Fibroblast of mammary gland (primary cell): ENCODE measurements at places on chromosomes 1 and 21.

- DNase-seq: no peak
These were observed 50.6 kb downstream of the BEND5 start for GRCh38 chr1:48726139-48726538.

GRCh38 chr1:29676496-29676895, 440.2 kb downstream of the PTPRU start:
- DNase-seq: no peak

DNA sequence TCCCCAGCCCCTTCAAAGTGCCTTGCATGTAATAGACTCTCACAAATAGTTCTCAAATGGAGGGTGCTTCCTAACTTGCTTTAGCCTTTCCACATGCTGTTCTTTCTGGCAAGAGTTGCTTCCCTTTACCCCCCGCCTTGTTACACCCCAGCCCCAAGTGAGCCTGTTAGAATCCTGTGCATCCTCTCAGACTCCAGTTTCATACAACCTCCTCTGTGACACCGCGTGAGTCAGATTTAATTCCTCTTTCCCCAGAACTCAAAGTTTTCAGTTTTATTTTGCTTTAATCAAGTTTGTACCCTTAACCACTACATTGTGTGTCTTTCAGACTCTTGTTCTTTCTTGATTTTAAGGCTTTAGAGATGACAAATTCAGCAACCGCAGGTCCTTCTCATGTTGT, 234.5 kb upstream of the HOOK1 start:
- DNase-seq: no peak

GRCh38 chr1:34787461-34788420, 5.1 kb upstream of the GJA4 start:
- DNase-seq: peak; percentile 18

GRCh38 chr1:172004671-172005070, 163.4 kb downstream of the DNM3 start:
- DNase-seq: no peak

DNA sequence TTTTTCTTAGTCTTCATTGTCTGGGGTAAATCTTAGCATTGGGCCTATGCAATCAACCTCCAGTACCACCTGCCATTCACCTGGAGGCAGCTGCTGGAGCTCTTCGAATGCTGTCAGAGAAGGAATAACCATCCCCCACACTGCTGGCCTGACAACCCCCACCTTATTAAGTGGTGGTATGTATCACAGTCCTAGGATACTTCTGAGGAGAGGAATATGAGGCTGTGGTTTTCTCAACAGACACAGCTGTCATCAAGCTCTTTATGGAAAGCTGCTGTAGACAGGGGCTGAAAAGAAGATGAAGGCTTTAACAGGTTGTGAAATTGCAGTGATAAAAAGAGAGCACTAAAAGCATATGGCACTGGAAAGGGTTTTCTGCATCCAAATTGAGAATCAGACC, 61.7 kb downstream of the TSEN15 start:
- no peak for DNase-seq

DNA sequence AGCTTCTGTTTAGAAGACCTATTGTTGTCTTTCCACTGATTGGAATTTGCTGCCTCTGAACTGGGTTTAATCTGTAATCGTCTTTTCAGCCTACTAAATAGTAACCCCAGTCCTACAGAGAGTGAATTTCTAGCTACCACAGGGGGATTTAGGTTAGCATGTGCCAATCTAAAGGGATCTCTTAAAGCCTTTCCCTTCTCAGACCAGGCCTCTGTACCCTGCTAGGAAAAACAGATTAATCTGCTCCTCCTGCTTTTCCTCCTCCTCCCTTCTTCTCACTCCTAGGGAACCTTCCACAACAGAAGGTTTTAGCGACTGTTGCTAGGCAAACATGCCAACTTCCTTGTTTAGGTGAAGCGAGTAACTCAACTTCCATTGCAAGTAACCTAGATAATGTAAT, 1.3 kb upstream of the RC3H1 start:
- no peak for DNase-seq

GRCh38 chr1:164578479-164579200, 19.7 kb downstream of the PBX1 start:
- DNase-seq: no peak

DNA sequence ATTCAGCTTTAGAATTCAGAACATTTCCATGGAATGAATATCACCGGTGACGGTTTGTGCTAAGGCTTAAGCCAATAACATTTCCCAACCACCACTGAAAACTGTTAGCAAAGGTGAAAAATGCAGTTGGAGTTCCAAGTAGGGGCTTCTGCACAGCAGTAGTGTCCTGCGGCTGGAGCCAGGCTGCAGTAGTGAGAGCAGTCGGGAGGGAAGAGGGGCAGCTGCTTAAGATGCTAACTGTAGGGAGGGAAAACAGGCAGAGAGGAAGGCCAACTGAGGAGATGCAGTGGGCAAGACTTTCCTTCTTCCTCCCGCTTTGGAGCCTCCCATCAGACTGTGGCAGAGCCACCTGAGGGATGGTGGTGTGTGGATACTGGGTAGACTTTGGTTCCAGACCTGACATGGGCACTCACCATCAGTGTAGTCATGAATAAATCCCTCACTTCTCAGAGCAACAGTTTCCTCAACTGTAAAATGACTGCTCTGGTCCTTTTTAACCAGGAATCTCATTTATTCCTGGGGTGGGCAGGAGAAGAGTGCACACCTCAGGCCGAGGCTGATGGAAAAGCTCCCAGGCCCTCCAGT, 3.2 kb downstream of the F3 start:
- DNase-seq: no peak

DNA sequence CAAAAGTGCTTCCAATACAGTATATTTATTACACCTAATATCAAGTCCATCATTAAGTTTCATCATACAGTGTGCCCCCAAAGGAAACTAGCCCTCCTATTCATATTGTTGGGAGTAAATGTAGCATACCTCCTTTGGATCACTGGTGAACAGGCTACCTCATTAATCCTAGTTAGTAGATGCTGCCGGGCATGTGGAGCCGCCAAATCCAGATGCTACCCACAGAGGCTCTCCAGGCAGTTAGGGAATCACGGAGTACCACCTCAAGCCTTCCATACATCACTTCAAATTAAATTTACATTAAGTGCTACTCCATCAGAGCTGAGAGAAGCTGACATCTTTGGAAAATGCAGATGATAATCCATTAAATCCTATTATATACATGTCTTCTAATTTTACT, 121.7 kb upstream of the FOXD3 start:
- DNase-seq: no peak

DNA sequence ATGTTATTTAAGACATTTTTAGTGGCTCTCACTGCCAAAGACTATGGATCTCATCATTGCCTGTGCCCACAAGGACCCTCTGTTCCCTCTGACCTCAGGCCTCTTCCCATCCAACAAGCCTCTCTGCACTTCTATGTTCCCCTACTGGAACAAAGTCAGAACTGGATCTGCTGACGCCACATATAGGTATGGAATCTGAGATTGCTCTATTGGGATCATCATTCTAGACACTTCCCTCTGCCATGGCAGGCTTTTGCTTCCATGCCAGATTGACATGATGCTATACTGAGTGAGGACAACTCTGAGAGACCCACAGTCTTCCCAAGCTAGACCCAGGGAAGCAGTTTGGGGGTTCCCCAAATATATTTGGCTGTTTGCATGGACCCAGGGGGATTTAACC, 76.0 kb upstream of the ZNF648 start:
- no peak for DNase-seq

- DNase-seq: no peak
These were observed 161.0 kb upstream of the KAZN start for GRCh38 chr1:14437417-14437918.

- DNase-seq: peak; percentile 44
These were observed 1.9 kb downstream of the TMEM53 start for GRCh38 chr1:44672254-44672955.

GRCh38 chr1:236742421-236743160, 52.5 kb upstream of the MTR start:
- no peak for DNase-seq

- DNase-seq: no peak
These were observed 22.4 kb upstream of the RCOR3 start for GRCh38 chr1:211236633-211237320.

GRCh38 chr1:99266726-99267125, 2.4 kb downstream of the PLPPR4 start:
- peak; percentile 71 for DNase-seq

DNA sequence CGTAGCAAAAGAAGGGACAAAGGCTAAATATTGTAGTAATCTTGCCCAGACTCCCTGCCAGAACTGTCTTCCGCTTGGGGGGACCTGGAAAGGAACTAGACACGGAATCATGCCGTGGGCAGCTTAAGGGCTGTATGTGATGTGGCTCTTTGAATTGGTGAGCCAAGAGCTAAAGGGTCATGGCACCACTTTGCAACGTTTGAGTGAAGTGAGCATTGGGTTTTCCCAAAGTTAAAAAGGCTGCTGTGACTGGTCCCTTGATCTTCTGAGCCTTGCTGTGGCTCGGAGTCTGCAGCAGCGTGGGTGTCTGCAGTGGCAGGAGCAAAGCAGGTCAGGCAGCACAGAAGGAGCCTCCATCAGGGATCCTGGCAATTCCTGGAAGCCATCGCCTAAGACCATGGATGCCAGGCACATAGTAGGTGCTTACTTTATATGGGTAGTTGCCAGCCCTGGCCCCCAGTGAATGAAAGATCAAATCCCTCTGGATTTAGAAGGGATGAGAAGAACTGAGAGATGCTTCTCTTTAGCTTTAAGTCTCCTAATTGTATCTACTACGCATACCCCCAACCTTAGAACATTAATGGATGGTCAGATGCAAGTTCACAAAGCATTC, 1.8 kb downstream of the SMYD2 start:
- DNase-seq: no peak

DNA sequence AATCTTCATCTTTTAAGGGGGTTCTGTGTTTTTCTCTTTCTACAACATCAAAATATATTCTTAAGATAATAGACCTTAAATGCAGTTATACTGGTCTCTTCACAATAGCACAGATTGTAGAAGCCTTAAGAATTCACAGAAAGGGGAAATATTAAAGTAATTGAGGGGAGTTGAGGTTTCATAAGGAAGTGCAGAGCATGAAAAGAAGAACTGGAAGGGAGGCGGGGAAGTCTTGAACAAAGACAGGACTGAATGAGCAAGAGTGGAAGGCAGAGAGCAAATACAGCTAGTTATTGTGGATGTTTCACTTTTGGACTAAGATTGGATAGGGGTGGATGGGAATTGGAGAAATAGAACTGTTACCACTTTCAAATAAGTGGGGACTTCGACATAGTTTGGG, 67.7 kb downstream of the PTGER3 start:
- no peak for DNase-seq

- DNase-seq: no peak
These were observed 8.7 kb downstream of the LDLRAD2 start for GRCh38 chr1:21820597-21821232.

DNA sequence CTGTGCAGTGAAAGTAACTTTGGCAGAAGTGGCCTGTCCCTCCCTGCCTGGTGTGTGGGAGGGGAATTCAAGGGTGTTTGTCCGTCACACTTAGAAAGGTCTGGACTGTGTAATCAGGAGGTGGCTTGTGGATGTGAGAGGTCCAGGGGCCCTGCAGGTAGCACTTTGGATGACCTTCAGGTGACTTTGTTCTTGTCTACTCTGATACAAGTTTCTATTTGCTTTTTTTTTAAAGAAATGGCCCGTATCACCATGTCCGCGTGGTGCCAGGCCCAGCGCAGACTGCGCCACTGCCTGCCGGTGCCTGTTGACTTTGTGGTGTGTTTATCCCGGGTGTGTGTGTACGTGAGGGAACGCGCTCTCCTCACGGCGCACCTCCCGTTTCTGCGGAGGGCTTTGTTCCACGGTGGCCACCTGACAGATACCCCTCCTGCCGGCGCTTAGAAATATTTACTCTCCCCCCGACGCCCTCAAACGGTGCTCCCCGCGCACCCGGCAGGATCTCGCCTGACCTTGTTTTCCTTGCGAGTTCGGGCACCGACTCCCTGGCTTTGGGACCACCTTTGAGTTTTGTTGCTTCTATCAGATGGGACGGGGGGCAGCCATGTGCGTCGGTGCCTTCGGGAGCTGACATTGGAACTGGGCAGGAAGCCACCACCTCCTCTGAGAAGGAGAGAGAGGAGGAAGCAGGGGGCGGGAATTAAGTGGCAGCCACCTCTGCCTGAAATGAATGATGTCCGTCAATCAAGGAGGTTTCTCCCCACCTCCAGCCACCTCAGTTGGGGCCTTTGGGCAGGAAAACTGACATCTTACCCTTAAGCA, 119.4 kb downstream of the PRDM16 start:
- no peak for DNase-seq

- no peak for DNase-seq
These were observed 64.9 kb downstream of the EVA1C start for GRCh38 chr21:32477424-32477745.

- no peak for DNase-seq
These were observed 23.9 kb upstream of the SAMD11 start for GRCh38 chr1:899636-900317.

DNA sequence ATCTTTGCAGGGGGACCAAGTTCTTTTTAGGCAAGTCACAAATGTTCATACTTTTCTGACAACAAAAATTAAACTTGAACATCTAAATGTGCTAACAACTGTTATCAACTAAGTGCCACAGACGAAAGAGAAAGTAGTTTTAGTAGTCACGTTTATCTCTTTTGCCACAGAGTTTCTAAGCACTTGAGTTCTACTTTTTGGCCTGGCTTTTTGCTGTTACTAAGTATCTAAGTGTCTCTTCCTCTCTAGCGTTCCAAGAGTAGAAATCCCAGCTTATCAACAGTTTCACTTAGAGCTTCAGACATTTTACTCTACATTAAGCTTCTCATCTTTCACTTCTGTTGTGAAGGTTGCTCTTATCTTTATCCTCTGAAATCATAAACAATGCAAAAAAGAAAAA, 34.2 kb downstream of the GATAD2B start:
- no peak for DNase-seq

DNA sequence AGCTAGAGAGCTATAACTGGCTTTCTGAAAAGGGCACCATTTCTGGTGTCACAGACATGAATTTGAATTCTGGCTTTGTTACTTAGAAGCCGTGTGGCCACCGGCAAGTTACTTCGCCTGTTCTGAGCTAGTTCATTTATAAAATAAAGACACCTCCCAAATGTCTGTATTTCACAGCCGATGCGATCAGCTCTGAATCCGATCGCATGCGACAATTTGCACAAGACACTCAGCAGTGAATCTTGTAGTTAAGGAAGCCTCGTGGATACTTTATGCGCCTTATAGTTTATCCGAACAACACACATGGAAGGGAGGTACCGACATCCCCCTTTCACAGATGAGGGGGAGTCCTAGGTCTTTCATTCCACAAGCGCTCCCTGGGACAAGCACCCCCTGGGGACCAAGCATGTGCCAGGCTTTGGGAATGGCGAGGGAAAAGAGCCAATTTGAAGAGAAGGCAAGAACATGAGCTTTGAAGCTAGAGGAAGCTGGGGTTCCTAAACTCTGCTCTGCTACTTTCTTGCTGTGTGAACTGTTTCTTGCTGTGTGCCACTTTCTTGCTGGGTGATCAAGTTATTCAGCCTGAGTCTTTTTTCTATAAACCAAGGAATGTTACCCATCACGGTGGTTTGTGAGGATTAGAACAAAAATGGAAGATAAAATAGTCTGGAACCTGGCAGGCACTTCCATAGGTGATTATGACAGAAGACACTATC, 3.9 kb downstream of the ID3 start:
- DNase-seq: peak; percentile 59
